Left ventricle myocardium superior (tissue), 1 donor: ENCODE measurements at places on chromosomes 1 and 21. TPM values are rescaled to one million over a fixed set of nuclear protein-coding genes. Genes with fewer than 3 reads are reported as not detected.
A peak's percentile ranks its signal among the peaks of the same experiment; 100 is the strongest.

The PPIAL4G gene
- total RNA-seq = not detected

The SPRR2E gene
- not detected for total RNA-seq

The GPR37L1 gene
- 0.07 TPM for total RNA-seq

The RAB3B gene
- not detected for total RNA-seq

The FMO3 gene
- 1.8 TPM for total RNA-seq

The C1orf116 gene
- total RNA-seq = 2.0 TPM

The ERICH3 gene
- not detected for total RNA-seq

The ZNF683 gene
- not detected for total RNA-seq

The WDR64 gene
- not detected for total RNA-seq

The VANGL1 gene
- 5.5 TPM for total RNA-seq

The ITGB3BP gene
- 12.0 TPM for total RNA-seq

The IL19 gene
- total RNA-seq = not detected

DNA sequence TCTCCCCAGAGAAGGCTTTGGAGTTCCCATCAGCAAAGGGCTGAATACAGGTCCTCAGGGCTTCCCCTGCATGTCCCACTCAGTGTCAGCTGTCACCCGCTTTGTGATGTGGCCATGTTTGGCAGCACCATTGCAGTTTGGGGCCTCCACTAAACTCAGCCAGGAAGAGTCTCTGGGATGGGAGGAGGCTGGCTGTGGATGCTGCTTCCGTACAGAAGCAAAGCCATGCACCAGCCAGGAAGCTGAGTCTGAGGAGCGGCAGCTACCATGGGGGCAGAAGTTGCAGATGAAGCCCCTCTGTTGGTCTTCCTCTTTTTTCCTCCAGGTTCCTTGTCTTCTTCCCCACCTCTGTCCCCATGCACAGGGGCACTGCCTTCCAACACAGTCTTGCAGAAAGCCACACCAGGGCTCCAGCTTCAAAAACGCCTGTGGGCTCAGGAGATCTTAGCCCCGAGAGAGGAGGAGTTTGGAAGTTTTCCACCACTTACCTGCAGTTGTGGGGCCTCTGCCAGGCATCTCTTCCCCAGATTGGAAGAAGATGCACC lies 416.8 kb downstream of the NPHP4 start:
- DNase-seq = no peak

DNA sequence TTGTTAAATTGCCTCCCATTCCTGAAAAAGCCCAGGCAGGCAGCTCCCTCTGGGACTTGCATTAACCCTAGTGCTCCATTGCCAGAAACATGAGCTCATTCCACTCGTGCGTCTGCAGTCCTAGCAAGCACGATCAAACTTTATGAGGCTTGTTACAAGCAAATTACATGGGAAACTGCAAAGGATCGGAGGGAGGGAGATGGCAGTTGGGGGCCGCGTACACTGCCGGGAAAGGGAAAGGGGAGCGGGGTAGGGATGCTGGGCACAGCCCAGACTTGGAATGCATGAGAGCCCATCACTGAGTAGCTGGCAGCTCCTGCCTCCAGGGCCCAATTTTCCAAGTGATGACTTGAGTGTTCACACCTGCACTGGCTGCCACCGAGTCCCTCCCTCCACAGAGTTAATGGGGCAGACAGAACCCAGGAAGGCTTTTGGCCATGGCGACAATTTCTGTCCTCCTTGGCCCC lies 169.9 kb downstream of the BRINP2 start:
- no peak for DNase-seq

DNA sequence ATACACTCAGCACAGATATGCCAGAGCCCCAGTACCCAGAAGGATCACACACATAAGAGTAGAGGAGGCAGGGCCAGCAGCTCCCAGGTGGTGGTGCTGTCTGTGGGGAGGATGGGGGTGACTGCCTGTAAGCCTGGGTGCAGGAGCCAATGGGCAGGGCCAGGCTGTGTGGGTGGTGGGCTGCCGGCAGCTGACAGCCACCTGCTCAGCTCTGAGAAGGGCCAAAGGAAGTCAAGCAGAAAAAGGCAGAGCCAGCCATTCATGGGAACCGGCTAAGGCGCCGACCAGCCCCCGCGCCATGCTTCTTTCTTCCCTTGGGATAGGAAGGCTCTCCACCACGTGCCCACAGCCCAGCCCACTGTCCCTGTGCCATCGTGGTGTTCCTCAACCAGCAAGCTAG lies 14.1 kb downstream of the PIK3C2B start:
- DNase-seq = no peak

- no peak for DNase-seq
Measured at GRCh38 chr1:8604041-8604945, 213.1 kb downstream of the RERE start.

- DNase-seq = no peak
Measured at GRCh38 chr1:39802496-39803260, 14.0 kb upstream of the BMP8B start.

DNA sequence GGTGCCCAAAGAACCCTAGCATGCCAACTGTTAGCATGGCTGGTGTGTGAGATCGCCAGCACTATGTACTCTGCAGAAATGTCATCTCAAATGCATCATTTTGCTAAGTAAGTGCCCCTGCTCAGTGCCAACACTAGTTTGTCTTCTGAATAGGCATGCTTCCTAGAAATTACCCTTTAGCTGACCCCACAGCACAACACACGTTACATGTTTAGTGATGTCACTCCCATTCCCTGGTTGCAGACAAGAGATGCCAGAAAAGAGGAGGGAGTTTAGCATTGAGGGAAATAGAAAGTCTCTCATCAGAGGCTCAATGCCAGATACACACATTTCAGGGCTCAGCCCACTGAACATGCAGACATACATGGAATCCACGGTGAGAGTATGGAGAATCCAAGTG lies 9.3 kb upstream of the ST6GALNAC3 start:
- no peak for DNase-seq

GRCh38 chr1:109879881-109880525 lies 30.6 kb upstream of the CSF1 start:
- no peak for DNase-seq

DNA sequence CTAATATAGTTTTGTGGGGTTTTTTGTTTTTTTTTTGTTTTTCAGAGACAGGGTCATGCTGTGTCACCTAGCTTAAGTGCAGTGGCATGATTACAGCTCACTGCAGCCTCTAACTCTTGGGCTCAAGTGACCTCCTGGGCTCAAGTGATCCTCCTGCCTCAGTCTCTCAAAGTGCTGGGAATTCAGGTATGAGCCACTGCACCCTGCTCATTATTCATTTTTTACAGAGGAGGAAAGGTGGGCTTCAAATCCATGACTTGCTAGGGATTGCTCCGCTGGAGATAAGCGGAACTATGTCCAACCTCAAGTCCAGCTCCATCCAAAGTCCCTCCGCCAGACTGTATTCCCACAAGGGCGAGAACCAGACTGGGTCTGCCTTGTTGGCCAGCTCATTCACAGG lies 8.0 kb upstream of the SPOCD1 start:
- DNase-seq = no peak

GRCh38 chr21:17742181-17742580 lies 77.0 kb downstream of the C21orf91 start:
- no peak for DNase-seq

DNA sequence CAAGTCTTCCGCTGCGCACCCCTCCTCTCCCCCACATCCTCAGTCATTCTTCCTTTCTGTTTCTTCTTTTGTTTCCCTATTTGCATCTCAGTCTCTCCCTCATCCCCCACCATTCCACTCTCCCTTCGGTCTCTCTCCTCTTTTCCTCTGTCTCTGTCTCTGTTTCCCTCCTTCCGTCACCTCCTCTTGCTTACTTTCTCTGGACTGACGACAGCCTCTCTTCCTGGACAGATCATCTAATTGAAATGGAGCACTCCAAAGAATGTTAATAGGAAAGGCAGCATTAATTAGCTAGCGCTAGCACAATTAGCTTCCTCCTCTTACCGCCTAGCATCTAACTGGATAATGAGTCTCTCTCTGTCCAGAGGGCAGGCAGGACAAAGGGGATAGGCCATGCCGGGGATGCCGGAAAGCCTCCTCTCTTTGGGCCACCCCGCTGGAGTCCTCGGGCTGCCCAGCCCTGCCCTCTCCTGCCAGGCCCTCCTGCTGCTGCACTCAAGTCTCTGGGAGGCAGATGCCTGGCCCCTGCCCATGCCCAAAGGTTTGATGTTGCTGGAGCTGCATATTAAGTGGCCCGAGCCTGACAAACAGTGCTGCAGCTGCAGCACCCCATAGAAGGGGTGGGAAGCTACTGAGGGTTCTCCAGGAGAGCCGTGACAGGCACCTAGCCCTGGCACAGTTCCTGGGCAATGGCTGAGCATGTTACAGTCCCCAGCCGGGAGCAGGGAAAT lies 20.8 kb downstream of the DISP3 start:
- no peak for DNase-seq

- DNase-seq = no peak
Measured at GRCh38 chr1:83499998-83500397, 498.9 kb downstream of the TTLL7 start.

GRCh38 chr1:89780721-89781120 lies 40.1 kb upstream of the LRRC8D start:
- no peak for DNase-seq

DNA sequence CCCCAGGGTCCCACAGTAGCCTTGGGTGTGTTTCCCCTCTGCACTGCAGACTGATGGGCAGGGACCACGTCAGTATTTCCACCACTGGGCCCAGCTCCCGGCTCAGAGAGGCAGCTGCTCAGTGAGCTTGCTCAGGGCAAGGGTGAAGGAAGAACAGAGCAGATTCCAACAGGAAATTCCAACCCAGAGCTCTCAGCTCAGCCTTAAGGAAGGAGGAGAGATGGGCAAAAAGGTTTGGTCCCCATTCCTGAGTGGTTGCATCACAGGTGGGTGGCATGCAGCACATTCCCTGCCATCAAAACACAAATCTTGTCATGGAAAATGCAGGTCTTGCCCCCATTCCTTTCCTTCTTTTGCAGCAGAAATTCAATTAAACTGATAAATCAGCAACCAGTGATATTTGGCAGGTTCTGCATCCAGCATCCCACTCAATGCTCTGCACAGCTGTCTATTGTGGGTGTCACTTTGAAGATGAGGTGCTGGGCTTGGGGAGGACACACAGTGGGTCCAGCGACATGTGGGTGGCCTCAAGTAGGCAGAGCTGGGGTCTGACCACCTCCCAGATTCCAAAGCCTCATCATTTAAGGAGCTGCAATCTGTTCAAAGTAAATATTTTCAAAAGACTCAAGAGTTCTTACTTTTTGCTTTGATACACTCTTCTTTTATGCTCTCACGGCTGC lies 315.4 kb downstream of the DSCAM start:
- no peak for DNase-seq

DNA sequence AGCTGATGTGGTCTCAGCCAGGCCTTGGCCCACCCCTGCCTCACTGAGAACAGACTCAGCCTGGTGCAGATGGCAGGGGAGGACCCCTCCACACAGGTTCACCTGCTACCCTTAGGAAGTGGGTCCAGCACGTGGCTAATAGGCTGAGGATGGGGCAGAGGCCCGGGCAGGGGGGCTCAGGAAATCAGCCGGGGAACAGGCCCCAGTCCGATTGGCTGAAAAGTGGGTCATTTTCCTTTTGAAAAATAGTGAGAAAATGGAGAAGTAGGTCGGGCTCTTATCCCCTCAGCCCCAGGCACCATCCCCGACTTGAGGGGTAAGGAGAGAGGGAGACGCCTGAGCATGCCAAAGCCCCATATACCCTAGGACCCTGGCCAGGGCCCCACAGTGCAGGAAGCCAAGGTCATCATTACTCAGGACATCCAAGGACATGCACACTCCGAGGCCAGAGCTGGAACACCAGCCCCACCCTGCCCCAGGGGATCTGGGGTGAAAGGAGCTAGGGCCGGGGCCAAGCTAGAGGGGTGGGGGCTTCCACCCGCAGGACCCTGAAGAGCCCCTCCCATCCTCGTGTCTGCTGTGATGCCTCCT lies 11.0 kb downstream of the DLGAP3 start:
- DNase-seq = no peak

GRCh38 chr1:221878134-221878533 lies 136.2 kb upstream of the DUSP10 start:
- DNase-seq = no peak

DNA sequence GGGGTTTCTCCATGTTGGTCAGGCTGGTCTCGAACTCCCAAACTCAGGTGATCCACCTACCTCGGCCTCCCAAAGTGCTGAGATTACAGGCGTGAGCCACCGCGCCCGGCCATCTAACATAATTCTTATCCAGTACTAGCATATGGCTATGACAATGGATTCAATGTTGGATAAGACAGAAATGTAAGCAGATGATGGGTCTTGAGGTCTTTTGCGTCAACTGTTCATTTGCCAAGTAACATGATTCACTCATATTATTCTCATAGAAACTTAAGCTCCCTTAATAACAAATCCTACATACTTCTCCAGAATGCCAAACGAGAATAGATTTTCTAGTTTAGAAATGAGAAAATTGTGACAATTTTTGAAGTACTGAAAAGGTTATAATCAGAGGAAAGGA lies 170.3 kb downstream of the RGS7 start:
- DNase-seq = no peak

GRCh38 chr1:5939271-5940170 lies 52.7 kb downstream of the NPHP4 start:
- no peak for DNase-seq

GRCh38 chr1:19698181-19698580 lies 33.5 kb downstream of the HTR6 start:
- no peak for DNase-seq

DNA sequence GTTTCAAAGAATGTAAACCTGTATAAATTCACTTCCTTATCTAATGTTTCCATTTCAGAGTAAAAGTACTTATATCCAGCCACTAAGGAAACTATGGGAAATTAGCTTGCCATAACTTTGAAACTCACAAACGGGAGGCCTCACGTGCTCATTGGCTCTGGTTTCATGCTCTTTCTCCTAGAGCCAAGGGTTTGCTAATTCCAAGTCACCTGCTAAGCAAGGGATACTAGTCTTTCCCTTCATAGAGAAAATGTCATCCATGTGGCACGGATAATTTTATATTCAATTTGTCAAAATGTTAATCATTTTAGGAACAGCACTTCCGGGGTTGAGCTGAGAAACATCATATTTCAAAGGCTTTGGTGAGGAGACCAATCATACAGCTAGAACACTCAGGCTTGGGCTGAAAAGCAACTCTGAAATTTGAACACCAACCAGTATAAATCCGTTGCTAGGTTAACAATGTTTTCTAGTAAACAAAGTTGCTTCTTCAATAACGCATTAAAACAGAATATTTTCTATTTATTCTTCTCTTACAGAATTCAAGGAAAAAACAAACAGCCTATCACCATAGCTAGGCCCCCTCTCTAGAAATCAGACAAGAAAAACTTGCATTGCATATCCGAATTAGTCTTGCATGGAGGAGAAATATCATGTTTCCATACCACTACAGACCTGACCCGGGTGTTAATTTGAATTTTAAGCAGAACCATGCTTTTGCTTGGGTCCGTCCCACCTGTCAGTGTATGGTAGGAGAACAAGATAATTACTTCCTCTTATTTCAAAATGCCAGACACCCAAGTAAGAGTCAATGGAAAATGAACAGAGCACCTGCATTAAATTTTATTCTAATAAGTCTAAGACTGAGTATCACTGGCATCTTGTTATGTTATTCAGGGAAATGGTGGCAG lies 196.1 kb upstream of the ESRRG start:
- no peak for DNase-seq

- peak; percentile 60 for DNase-seq
Measured at GRCh38 chr1:223707256-223708000, 4.9 kb upstream of the CAPN2 start.
